ENCODE measurements at places on chromosomes 16 and 17. TPM values are rescaled to one million over a fixed set of nuclear protein-coding genes. Genes with fewer than 3 reads are reported as not detected.

VASN gene
- 1.6 TPM for total RNA-seq

- DNase-seq, result no peak
Measured at GRCh38 chr16:24984903-24985675, 30.1 kb downstream of the ARHGAP17 start.

DNA sequence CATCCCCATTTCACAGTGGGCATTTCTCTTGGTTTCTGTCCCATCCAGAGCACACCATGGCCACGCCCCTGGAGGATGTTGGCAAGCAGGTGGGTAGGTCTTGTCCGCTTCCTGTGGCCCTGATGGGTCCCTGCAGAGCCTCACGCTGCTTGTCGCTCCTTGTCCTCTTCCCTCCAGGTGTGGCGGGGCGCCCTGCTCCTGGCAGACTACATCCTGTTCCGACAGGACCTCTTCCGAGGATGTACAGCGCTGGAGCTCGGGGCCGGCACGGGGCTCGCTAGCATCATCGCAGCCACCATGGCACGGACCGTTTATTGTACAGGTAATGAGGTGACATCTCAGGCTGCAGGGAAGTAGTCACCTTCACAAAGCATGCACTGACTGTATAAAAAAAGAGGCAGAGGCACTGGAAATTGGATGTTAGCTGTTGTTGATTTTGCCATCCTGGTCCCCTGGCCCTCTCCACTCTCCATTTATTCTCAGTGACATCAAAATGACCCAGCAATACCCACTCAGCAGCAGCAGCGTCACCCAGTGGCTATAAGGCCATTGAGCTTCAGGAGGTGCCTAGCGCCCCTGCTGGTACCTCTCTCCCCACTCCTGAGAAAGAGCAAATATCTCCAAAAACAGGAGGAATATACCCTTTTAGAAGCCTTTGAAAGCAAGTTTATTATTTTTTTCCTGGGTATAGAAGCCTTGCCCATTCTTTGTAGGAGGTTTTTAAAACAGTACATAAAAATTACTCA lies 13.7 kb downstream of the METTL22 start:
- DNase-seq, result no peak

DNA sequence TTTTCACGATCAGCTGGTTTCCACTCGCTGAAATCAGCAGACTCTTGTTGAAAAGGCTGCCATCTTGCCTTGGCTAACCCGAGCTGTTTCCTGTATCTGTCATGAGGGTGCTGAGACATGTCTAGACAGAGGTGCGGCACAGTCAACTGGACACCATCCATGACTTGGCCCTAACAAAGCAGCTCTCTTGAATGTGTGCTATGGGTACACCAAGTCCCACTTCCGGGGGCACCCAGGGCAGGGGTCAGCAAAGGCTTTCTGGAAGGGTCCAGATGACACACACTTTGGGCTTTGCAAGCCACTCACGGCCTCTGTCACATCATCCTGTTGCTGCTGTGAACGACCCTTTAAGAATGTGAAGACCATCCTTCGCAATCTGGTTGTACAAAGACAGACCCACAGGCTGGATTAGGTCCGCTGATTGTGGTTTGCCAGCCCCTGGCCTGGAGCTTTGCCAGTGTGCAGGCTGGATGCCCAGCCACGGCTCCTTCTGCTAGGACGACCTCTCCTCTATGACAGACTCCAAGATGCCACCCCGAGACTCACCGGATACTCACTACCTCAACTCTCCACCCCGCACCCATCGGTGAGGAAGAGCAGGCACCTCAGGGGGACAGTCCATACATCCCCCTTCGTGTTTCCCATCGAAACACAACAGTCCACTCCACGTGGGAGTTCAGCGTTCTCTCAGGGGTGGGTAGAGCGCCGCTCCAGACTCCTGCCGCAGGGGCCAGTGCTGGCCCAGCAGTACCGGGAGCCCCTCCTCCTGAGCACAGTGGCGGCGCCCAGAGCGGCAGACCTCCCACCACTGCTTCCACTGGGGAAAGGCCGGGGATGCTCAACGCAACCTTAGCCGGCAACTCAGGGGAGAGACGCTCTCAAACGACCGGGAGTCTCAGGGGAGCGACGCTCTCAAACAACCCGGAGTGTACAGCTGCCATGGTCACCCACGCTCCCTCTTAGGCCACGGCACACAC lies 123.5 kb downstream of the ANKRD11 start:
- DNase-seq, result no peak

IL17C gene
- total RNA-seq, result not detected

WFIKKN1 gene
- 0.41 TPM for total RNA-seq

DNA sequence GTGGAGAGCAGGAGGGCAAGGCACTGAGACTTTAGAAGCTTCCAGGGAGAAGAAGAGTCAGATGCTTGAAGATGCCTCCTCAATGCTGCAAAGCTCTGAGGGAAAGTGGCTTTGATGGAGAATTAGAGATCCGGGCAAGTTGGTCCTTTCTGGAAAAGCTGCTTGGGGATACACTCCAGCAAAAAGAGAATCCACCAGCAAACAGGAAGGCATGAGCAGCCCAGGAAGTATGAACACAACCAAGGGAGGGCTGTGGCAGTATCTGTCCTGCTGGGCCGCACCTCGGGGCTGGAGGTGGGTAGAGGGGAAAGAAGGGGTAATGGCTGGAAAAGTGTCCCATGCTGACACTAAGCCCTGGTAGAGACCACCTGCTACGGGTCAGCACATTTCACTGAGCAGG lies 5.3 kb downstream of the LMF1 start:
- DNase-seq, result no peak

DNA sequence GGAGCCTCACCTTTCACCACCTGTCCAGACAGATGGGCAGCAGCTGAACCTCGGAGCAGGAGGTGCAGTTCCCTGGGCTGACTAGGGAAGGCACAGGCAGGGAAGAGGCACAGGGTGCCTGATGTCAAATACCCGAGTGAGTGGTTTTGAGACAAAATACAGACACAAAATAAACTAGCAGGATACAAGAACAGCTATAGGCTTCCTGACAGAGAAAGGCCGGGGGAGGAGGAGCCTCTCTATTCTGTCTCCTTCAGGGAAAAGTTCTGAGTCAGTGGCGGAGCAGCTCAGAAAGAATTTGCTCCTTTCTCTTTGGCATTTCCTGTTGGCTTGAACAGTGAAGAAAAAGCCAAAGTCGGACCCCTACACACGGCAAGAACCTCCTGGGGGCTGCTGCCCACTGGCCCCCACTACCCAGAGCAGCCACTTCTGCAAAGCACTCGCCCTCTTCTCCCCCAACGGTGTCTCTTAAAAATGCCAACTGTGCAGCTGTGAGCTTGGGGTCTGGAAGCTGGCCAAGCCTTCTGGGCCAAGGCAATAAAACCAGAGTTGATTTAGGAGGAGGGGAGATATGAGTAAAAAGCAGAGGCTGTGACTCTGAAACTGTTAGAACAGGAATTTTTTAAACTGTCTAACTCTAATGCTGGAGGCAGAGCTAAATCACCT lies 14.4 kb upstream of the FAAP100 start:
- peak; percentile 52 for DNase-seq

DNA sequence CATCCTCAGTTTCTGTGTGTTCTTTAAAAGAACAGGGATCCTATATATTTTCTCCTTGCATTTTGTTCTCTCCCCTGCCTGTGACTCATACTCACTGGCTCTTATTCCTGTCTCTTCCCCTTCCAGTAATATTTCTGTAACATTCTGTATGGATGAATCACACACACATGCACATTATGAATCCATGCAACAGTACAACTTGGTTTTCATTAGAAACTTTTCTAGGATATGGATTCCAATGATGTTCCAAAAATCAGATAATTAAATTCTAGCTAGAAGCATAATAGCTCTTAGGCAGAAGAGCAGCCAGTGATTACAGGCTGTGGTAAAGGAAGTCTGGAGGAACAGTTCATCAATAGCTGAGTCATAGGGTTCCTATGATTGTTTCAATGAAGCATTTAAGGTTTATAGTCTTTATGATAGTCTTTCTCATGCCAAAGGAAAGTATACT lies 119.6 kb upstream of the PMFBP1 start:
- no peak for DNase-seq

GRCh38 chr17:80755650-80756405 lies 211.2 kb downstream of the RPTOR start:
- DNase-seq, result no peak

GRCh38 chr16:49411121-49411970 lies 37.7 kb downstream of the C16orf78 start:
- DNase-seq, result no peak

DNA sequence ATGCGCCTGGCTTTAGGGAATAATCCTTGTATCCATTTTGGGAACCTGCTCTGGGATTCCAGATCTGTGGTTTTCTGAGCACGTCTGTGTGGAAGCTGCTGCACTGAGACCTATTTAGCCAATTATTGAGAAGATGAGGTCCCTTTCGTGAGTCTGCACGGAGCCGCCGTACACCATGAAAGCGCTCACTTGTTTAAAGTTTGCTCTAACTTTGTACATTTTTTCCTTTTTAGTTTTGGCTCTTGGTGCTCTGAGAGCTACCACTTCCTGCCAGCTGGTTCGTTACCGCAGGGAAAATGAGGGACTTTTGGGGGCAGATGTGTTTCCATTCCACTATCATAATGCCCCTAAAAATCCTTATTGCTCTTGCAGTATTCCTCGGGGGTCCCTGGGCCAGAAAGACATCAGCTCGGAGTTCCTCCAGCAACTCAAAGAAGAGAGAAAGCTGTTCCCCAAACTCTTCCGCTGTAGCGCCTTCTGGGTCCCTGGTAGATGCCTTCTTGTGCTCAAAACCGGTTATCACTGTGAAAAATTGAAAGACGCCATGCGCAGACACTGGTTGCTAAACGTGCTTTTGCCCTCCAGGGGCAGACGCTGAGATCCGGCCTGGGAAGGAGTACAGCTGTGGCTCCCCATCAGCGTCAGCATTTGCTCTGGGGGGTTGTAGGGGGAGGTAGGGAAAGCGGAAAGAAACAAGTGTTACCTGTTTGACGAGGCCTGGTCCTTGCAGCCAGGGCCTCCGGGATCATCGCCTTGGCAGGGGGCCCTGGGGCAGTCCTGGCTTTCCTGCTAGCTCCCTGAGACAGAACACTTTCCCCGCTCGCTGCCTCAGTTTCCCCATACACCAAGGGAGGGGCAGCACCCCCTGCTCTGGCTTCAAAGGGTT lies 238.1 kb downstream of the MRTFB start:
- DNase-seq, result no peak

- DNase-seq, result no peak
Measured at GRCh38 chr17:11082559-11082958, 158.5 kb upstream of the SHISA6 start.

- no peak for DNase-seq
Measured at GRCh38 chr16:49100366-49100765, 181.3 kb downstream of the CBLN1 start.

DNA sequence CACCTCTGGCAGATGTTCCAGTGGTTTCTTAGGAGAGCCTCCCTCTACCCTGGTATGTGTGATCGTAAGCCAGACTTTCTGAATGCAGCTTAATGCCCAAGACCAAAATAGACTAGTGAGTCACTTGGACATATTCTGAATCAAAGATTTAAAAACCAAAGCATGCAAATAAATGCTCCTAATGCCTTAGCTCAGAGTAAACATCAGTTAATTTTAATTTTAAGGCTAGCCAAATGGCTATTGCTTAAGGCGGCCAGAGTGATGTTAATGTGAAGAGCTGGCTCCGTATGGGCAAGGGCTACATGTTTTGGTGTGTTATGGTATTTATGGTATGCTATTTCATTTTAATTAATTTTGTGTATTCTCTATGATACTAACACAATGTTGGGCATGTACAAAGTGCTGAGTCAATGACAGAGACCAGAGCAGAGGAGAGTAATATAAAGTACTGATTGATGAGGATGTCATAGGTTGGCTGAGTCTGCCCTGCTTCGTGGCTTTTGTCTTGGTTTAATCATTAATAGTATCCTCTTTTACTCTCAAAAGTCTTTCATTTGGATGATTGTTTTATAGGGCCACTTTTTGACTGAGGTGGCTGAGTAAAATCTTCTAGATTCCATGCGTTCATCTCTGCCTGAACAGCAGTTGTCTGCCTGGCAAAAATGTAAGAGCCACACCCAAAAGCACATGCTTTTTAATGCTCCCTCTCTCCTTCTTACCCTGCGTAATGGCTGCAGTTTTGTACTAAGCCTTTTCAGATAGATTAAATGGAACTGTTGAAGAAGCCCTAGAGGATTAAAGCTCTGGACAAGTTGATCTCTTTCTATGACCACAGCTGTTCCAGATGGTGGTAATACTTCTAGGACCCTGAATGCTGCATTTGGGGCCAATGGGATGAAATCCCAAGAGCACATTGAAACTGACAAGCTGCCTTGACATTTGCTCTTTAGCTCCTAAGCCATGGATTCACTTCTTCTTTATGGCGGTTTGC lies 59.6 kb downstream of the MAP2K6 start:
- no peak for DNase-seq

NT5M gene
- total RNA-seq, result 6.5 TPM

KRT15 gene
- not detected for total RNA-seq

OR1A1 gene
- total RNA-seq, result not detected

Data from frontal cortex (tissue), 4 donors.